PC-9 (cell line): ENCODE measurements at places on chromosomes 11 and 22.
A peak's percentile ranks its signal among the peaks of the same experiment; 100 is the strongest.

GRCh38 chr11:103997082-103997481, 39.4 kb upstream of the DDI1 start:
- no peak for DNase-seq

GRCh38 chr11:66337103-66337899, 1.1 kb upstream of the RIN1 start:
- DNase-seq: no peak

- DNase-seq: no peak
Measured at GRCh38 chr11:29782447-29782846, 234.4 kb downstream of the KCNA4 start.

DNA sequence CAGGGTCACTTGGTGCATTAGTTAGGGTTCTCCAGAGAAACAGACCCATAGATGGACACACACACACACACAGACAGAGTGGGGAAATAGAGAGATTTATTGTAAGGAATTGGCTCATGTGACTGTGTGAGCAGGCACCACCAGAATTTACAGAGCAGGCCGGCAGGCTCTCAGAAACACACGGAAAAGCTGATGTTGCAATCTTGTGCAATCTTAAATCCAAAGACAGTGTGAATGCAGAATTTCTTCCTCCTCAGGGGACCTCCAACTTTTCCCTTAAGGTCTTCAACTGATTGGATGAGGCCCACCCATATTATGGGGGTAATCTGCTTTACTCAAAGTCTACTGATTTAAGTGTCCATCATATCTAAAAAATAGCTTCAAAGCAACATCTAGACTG, 49.8 kb downstream of the APIP start:
- no peak for DNase-seq

GRCh38 chr11:119532551-119532950, 109.6 kb upstream of the THY1 start:
- DNase-seq: no peak

DNA sequence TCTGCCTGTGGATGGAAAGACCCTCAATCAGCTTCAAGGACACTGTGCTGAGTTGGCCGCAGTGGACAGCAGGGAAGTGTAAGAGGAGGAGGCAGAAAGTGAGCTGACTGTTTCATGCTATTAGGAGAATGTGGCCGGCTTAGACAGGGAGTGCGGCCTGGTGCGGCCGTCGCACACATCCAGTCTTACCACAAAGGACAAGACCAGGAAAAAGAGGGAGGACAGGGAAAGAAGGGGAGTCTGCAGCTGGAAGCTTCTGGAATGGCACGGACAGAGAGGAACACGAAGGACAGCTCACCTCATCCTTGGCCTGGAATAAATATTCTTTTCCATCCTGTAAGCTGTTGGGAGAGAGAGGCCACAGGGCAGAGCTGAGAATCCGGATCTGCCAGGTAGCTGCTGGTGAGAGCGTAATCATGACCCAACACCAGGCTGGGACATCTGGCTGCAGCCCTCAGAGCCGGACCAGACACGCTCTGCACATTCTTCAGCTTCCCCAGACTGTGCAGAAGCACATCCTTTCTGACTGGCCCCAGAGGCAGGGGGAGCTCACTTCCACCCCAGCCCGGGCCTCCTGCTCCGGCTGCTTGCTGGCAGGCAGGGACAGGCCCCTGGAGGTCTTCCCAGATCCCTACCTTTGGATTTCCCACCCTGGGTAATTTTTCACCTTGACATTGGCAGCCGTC, 8.6 kb upstream of the RBM4B start:
- no peak for DNase-seq

DNA sequence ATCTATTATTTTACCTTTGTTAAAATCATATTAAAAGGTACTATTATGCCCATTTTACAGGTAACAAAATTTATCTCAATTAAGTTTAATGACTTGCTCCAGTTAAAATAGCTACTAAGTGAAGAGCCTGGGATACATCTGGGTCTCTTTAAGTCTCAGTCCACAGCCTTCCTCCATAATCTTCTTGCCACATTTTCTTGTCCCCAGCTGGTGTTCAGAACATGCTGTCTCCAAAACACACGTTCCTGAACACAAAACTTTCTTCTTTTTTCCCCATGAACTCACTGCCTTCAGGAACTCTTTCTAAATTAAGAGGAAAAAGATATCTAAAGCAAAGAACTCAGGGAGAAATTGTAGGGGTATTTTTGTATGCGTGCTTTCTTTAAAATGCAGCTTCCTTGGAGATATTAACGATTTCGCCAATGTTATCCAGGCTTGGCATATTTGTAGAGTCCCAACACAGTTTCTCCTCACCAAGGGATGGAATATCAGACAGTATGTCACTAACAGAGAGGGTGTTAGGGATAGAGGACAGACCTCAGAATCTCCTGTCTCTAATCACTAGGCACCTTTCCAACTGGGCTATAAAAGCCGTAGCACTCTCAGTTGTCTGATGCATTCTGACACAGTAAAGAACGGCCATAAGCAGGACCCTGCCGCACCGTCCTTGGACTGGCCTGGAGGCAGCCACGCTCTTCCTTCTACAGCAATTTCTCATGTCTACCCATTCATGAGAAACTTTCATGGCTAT, 232.8 kb upstream of the BLID start:
- no peak for DNase-seq

GRCh38 chr11:44326615-44327475, 16.9 kb upstream of the ALX4 start:
- peak; percentile 15 for DNase-seq

DNA sequence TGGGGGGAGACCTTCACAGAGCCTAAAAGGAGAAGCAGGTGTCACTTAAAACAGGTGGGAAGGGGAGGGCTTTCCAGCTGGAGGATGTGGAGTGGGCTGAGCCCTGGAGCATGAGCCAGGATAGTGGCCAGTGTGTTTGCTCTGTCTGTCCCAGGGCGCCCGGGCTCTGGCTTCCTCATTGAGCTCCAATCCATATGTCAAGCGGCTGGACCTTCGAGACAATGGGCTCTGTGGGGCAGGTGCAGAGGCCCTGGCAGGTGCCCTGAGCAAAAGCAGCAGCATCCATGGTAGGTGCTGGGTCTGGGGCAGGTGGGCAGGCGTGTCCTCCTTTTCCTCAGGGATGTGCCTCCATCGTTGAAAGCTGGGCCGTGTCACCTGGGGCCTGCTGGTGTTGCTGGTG, 2.0 kb downstream of the LRRC74B start:
- DNase-seq: no peak

GRCh38 chr22:28379075-28379779, 300.4 kb downstream of the TTC28 start:
- DNase-seq: no peak

- DNase-seq: peak; percentile 99
Measured at GRCh38 chr11:119108146-119108856, 1.2 kb downstream of the C2CD2L start.

- no peak for DNase-seq
Measured at GRCh38 chr22:23749841-23750301, 1.0 kb downstream of the ZNF70 start.

GRCh38 chr22:35517769-35518530, 22.7 kb upstream of the RASD2 start:
- peak; percentile 21 for DNase-seq
